Activated naive CD4-positive, alpha-beta T cell treated with anti-CD3 and anti-CD28 coated beads, Interleukin-2, amount 50 U/mL, for 16 hours (primary cell): ENCODE measurements at places on chromosomes 13 and 19.

- no peak for DNase-seq
Observed at GRCh38 chr13:100148422-100148821, 59.5 kb downstream of the PCCA start.

GRCh38 chr13:102869948-102870676, 24.3 kb downstream of the ERCC5 start:
- DNase-seq = no peak

DNA sequence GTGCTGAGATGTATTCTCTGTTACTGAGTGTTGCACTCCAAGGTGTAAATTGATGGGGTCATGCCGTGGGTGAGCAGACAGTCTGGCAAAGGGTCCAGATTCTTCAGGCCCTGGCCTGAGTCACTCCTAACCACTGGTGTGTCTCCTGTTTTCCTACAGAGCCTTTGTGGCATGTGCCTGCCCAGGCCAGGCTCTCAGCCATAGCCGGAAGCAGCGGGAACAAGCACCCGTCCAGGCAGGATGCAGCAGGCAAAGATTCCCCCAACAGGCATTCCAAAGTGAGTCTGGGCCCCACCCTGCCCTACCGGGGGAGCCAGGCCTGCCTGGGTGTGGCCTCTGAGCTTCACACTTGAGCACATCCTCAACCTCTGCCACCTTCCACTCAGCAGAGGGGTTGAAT, 61.9 kb downstream of the DPF1 start:
- no peak for DNase-seq

DNA sequence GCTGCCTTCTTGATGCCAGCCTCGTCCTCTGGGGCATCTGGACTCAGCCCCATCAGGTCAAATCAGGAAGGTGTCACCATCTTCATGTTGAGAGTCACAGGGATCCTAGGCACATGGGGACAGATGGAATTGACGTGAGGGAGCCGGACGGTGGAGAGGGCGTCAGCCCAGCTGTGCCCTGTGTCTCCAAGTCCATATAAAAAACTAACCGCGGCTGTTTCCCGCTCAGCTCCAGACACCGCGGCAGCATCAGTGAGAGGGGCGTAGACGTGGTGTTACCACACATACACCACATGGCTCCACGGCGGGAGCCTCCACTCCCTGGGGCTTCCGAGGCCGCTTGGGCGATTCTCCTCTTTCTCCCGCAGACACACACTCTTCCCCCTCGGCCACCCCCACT, 5.6 kb upstream of the PRR36 start:
- DNase-seq = no peak
